ENCODE measurements at places on chromosomes 11 and 22.

DNA sequence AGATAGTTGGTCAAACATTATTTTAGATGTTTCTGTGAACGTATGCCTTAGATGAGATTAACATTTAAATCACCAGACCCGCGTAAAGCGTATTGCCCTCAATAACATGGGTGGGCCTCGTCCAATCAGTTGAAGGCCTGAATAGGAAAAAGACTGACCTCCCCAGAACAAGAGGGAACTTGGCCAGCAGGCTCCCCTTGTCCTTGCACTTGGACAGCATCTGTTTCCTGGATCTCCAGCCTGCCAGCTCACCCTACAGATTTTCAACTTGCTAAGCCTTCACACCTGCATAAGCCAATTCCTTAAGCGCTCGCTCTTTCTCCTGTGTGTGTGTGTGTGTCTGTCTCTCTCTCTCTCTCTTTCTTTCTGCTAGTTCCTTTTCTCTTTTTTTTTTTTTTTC, 8.2 kb downstream of the TOM1 start:
- DNase-seq = no peak

DNA sequence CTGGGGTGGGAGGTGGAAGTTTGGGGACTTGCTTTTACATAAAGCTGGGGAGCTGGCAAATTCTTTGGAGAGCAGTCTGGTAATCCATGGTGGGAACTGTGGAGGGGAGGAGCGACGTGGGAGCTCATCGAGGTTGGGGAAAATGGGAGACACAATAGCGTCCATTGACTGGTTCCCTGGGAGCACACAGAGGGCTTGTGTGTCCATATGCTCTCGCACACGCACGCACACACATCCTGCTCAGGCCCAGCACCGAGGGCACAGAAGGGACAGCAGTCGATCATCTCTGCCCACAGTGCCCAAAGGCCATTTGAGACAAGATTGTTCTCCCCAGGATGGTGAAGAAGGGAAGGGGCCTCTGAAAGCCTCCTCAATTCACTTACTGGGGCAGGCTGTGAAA, 53.7 kb downstream of the FBXO7 start:
- DNase-seq = no peak

- no peak for DNase-seq
Measured at GRCh38 chr22:27632451-27633295, 168.9 kb downstream of the MN1 start.

- DNase-seq = peak; percentile 36
Measured at GRCh38 chr11:73401217-73401923, 25.2 kb downstream of the RELT start.

GRCh38 chr11:116857936-116858335, 20.5 kb upstream of the APOA1 start:
- no peak for DNase-seq

- no peak for DNase-seq
Measured at GRCh38 chr11:134582770-134583095, 170.7 kb upstream of the B3GAT1 start.

DNA sequence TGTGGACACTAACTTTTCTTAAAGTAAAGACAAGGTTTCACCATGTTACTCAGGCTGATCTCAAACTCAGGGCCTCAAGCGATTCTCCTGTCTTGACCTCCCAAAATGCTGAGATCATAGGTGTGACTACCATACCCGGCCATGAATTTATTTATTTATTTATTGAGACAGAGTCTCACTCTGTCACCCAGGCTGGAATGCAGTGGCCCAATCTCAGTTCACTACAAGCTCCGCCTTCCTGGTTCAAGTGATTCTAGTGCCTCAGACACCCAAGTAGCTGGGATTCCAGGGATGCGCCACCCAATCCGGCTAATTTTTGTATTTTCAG, 29.7 kb upstream of the PCF11 start:
- no peak for DNase-seq

DNA sequence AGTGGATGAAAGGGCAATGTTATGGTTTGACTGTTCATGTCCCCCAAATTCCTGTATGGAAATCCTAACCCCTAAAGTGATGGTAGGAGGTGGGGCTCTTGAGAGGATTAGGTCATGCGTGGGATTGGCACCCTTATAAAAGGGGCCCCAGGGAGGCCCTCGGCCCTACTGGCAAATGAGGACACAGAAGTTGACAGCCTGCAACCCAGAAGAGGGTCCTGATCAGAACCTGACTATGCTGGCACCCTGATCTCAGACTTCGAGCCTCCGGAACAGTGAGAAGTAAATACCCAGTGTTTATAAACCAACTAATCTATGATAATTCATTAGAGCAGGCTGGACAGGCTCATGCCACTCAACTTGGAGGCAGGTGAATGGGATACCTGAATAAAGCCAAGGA, 8.7 kb downstream of the IFITM10 start:
- no peak for DNase-seq

- DNase-seq = peak; percentile 23
Measured at GRCh38 chr11:113806406-113806805, 26.8 kb downstream of the CLDN25 start.

All from fibroblast of skin of back (primary cell).